ACHN (cell line): ENCODE measurements at places on chromosomes 7 and 10.

DNA sequence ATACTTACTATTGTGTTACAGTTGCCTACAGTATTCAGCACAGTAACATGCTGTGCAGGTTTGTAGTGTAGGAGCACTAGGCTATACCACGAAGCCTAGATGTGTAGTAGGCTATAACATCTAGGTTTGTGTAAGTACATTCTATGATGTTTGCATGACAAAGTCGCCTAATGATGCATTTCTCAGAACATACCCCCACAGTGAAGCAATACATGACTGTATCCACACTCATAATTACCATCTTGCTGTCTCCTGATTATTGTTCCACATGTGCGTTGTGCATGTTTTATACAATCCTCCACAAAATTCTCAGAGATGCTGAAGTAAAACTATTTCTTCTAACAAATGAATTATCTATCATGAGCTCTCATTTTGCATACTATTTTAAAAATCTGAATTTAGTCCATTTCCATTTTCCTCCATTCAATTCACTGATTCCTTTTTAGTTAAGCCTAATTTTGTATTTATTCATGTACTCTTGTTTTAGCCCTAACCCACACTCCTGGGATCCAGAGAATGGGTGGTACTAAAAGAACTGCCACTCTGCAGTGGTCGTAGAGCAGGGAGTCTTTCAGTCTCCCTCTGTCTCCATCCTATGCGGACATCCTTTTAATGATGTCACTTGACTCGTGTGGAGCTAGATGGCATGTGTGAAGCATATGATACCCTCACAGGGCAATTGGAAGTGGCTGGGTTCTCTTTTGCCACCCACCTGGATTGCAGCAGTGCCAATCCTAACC is 67.6 kb upstream of the CAV2 start:
- no peak for DNase-seq

- DNase-seq: no peak
These were observed 88.1 kb upstream of the NRP1 start for GRCh38 chr10:33422471-33423153.

DNA sequence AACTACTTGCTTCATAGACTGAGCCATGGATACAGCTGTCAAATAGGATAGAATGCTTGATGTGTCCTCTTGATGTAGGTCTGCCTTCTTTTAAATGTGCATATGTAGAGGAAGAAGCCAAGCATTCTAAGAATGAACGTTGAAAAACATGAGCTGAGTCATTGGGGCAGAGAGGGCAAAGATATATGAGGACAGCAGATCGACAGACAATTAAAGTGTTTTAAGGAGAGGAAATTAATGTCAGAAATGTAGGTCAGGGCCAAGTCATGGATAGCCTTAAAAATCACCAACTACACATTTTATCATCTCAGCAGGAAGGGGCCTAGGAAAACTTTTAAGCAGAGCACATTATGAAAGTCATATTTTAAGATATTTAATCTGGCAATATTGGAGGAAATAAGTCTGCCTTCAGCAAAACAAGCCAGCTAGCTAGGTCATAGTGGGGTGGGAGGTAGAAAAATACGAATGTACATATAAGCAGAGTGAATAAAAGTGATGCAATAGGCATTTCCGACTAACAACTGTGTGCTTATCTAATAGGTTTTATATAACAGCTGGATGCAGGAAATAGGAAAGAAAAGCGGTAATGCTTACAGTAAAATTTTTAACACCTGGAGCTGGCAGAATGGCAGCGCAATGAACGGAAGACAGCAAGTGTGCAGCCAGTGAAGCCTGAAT is 638.3 kb upstream of the TPK1 start:
- DNase-seq: no peak

GRCh38 chr10:102120991-102121738 is 997 bp upstream of the LDB1 start:
- peak; percentile 68 for DNase-seq

- DNase-seq: peak; percentile 26
These were observed 52.6 kb downstream of the FGFBP3 start for GRCh38 chr10:91856637-91857036.
